ENCODE measurements at places on chromosomes 3 and 15.

- DNase-seq: no peak
Observed at GRCh38 chr15:71290002-71290401, 174.7 kb downstream of the THSD4 start.

DNA sequence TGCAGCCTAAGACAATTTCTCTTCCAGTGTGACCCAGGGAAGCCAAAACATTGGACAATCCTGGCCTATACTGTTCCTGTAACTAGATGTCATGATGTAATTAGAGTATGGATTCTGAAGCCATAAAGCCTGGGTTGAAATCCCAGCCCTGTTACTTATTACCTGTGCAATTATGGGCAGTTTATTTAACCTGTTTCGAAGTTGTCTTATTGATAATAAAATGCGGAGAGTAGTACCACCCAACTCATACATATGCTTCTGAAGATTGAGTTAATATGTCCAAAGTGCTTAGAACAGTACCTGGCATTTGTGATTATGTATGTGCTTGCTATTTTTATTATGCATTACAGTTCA lies 30.1 kb downstream of the PPP4R2 start:
- DNase-seq: no peak

DNA sequence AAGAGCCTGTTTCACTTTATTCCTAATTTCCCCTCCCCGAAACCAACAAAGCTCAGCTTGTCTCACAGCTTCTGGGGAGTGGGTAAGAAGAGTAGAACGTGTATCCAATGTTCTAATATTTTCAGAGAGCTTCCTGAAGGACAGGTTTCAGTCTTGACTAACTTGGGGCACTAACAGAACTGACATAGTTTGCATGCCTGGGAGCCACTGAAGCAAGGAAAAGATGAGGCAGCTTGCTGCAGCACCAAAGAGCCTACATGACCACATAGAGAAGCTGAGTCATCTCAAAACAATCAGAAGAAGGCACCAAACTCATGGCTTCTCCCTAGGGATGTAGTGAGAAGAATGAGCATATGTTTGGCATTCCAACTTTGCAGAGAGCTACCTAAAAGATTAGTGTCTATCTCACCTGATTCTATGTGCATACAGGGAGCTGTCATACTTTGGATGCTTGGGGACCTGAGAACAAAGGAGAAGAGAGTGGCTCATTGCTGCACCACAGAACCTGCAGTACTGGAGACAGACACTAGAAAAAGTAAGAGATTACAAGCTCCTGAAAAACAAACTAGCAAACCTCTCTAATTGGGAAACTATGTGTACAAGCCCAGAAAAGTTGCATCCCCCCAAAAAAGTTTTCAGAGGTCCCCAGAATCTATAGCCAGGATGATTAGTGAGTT lies 86.9 kb downstream of the DCLK3 start:
- DNase-seq: no peak

DNA sequence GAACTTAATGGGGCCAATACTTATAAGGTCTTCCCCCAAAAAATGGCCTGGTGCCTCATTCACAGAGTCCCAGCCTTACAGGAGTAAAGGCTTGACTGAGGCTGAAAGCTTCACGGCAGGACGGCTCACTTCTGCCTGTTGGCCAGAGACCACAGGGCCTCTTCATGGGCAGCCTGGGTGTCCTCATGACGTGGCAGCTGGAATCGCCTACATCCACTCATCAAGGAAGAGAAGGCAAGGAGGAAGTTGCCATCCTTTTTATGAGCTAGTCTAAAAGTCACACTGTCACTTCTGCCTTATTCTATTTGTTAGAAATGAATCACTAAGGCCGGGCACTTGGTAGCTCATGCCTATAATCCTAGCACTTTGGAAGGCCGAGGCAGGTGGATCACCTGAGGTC lies 89.3 kb upstream of the DGKG start:
- DNase-seq: no peak

DNA sequence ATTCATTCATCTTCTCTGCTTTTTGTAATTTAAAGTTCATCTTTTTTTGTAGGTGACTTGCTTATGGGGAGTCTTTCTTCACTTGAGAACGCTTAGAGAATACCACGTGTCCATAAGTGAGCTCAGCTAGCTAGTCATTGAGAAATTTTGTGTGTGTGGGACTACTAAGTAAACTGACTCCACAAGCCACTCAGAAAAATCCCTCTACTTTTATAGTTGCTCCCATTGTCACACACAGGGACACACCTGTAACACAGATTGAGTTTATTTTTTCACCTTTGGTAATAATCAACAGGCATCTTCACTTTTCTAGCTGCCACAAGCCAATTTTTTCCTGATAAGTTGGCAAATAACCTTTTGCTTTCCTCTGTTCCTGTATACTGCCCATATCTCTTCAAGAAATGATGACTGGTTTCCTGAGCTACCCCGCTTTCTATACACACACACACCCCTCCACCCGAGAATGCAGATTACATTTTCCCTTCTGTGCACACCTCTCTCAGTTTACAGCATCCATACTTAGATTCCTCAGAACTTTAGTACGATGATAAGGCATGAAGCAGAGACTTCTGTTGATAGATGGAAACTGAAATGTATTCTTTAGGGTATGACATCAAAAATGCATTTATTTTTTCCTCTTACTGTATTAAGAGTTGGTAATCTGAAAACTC lies 4.6 kb downstream of the TSC22D2 start:
- no peak for DNase-seq

All from activated CD4-positive, alpha-beta T cell treated with anti-CD3 and anti-CD28 coated beads, Interleukin-2, amount 50 U/mL, for 1 hour (primary cell).